Mammary epithelial cell (primary cell): ENCODE measurements at places on chromosomes 2 and 18. TPM values are rescaled to one million over a fixed set of nuclear protein-coding genes. Genes with fewer than 3 reads are reported as not detected.

DNA sequence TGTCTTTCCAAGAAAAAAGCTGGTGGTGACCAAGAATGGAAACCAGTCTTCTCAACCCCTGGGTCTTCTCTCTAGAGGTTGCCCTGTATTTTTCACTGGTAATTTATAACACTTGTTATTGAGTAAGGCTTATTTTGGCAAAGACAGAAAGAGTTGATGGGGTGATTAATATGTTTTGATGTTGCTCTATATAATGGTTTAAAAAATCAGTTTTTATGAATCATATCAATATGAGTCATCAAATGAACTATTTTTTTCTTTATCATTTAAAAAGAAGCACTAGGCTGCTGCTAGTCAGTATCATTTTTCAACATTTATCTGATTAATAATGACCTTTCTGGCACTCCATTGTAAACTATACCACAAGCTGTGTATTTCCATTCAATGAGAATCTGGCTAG, 1142.2 kb downstream of the LRP1B start:
- no peak for DNase-seq

DNA sequence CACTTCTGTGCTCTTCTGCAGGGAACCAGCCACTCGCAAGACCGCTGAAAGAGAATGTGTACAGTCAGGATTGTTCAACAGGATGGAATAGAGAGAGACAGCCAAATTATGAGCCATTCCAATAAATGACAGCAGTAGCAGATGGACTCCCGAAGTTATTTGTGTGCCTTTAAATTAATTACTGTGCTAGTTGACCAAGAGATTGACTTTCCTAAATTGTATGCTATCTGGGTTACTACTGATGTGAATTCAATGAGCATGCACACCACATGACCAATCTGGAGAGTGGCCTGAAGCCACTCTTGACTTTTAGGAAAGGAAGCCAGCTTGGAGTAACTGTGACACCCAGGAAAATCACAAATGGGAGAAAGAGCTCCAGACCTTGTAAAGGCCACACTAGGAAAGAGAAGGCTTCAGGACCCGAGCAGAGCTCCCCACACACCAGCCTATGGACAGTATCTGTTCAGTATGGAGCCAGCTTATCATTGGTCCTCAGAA, 52.8 kb downstream of the CHMP3 start:
- no peak for DNase-seq

DNA sequence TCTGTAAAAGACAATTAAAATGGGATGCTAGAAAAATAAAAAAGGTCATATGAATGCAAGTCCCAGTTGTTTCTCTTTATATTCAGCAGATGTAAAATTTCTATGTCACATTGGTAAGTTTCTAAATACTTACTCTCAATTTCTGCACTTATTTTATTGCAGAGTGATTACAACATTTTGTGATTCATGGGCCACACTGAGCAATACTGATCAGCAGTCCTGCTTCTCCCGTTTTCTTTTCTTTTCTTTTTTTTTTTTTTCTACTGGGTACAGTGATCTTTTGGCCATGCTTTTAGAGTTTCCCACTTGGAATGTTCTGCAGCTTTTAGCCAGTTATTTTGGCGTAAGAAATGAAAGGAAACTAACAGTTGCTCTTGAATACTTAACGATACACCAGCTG, 38.8 kb downstream of the LIMS1 start:
- DNase-seq, result peak; percentile 60

DNA sequence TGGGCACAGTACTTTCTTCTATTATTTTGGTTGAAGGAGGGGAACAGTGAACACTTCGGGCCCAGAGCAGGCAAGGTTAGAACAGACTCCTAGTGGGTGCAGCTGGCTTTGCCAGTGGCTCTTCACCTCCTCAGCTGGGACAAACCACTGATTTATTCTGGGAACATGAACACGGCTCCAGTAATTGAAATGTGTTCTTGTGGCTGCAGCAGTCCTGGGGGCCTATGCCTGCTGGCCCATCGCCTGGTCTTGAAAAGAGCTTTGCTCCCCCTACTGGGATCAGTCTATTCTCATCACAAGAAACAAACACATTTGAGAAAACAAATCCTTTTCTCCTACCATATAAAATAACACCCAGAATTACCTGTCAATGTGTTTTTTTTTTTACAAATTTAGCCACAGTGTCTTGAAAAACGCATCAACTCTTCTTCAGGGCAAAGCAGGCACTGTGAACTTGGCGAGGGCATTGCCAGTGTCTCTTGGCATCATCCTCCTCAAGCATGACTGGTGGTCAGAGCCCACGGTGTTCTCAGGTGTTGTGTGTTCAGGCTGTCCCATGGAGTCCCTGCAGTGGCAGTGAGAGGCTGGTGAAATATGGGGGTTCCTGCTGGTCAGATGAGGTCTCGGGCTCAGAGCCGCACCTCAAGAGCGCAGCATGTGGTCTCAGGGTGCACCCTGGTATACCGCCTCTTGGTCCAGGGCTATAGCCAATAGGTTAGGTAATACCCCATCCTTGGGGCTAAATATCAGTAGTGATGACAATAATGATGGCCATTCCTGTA, 51.3 kb downstream of the RNF144A start:
- no peak for DNase-seq

The PRKAG3 gene
- not detected for total RNA-seq

The COL4A4 gene
- total RNA-seq, result not detected in 2 replicates

The KCNJ3 gene
- total RNA-seq, result not detected in 2 replicates
